SK-N-MC (cell line): ENCODE measurements at places on chromosomes 5 and 9.
A peak's percentile ranks its signal among the peaks of the same experiment; 100 is the strongest.

DNA sequence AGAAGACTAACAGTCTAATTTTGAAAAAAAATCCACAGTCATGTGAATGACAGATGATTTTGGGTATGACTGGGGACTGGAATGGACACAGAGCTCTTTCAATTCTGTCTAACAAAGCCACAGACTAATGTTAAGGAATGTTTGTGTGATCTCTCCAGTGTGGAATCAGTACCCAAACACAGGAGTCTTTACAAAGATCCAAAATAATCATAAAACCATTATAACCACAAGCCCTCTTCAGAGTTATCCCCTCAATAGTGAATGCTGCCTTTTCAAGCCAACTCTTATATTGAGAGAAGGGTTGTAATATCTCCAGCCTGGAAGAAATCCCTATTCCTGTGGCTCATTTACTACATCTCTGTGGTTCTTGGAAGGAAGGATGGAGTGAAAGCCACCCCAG, 552.0 kb upstream of the CLINT1 start:
- no peak for DNase-seq

DNA sequence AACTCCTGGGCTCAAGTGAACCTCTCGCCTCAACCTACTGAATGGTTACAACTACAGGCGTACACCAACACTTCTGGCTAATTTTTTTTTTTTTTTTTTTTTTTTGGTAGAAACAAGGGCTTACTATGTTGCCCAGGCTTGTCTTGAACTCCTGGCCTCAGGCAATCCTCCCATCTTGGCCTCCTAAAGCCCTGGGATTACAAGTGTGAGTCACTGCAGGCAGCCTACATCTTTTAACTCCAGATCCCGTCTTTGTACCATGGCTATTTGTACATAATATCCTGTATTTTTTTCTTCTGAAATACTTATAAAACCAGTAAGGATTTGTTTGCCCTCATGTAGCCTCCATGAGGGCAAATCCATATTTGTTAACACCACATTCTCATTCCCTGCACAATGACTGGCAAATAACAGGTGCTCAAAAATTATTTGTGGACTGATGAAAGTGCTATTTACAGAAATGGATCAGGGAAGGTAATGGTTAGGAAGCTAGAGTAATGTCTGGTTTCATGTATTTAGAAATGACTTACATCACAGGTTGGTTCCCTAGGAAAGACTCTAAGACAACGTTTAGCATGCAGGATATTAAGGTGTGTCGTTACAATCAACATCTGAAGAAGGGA, 51.9 kb upstream of the POU5F2 start:
- DNase-seq = no peak

GRCh38 chr5:112366987-112367386, 52.1 kb downstream of the EPB41L4A start:
- DNase-seq = no peak

DNA sequence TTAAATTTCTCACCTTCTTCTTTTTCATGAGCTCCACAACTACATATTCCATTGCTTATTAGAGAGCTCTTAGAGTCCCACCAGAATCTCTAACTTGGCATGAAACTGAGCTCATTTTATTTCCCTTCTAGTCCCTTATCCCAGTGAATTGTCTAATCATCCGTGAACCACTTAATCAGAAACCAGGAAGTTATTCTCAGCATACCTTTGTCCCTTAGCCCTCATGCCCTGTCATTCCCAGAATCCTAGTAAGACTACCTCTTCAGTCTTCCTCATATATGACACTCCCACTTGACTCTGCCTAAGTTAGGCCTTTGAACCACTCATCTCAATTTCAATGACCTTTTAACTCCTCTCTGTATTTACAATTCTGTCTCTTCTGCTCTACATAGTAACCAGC, 93.0 kb upstream of the PAPPA start:
- peak; percentile 48 for DNase-seq

DNA sequence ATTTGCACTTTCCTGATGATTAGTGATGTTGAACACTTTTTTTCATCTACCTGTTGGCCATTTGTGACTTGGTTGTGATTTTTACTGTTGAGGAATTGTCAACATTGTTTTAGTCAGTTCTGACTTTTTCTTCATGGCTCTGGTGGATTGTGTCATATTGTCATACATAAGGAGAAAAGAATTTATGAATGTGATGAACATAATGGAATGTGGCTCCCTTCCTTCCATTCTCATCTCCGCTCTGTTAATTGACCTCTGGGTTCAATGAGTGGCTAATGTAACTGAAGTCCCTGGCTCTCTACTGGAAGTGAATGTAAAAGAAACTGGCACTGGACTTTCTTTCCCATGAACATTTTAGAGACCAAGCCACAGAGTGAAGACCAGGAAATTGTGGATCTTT, 49.2 kb downstream of the KIAA1958 start:
- no peak for DNase-seq

DNA sequence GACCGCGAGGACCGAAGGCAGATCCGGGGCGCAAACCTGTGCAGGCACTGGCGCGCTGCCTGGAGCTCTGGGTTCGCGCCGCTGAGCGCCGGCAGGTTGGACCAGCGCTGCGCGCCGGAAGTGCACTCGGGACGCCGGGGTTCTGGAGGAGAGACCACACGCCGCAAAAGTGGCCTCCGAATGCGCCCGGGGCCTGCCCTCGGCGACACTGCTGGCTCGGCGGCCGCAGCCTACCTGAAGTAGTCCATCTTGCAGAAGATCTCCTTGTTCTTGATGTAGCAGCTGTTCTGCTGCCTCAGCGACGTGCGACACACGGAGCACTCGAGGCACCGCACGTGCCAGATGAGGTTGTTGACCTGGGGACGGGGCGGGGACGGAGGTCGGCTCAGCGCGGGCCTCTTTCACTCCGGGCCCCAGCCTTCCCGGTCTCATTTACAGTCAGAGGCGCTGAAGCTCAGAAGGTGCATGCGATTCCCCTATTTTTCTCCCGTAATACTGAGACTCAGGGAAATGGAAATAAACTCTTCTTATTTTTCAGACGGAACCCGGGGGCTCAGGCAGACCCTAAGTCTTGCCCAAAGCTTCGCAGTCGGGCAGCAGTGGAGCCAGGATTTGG, 2.5 kb downstream of the LHX6 start:
- no peak for DNase-seq

DNA sequence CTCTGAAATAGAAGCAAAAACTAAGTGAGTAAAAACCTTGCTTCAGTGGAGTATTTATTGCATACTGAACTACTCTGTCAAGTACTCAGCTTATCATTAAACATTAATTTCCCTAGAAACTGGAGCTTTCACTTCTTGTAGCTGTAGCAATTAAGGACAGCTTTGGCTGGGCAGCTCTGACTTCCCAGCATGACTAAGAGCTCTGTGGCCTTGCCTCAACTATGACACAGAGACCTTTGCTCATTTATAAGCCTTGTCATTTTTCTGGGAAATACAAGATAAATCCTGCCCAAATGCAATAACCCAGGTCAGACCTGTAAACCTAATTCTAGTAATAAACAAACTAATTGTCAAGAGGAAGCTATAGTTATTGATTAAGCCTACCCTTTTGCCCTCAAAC, 65.4 kb upstream of the STK32A start:
- no peak for DNase-seq

DNA sequence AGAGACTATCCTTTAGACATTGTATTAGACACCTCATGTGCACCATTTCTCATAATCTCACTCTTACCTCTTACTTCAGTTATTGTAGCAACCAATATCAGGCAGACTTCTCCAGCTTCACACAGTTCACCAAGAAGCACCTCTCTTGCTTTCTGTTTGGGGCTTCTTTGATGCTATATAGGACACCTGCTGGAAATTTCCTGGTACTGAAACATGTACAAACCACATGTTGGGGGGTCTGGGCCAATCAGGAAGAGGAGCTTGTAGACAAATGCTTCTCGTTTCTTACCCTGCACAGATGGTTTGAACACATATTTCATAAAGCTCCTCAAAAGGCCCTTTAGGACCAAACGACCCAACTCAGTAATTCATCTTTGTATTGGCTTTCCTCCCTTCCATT, 212.1 kb downstream of the IZUMO3 start:
- no peak for DNase-seq

- DNase-seq = no peak
Observed at GRCh38 chr5:169389318-169389717, 88.4 kb upstream of the SLIT3 start.

- no peak for DNase-seq
Observed at GRCh38 chr9:77585335-77585786, 62.8 kb downstream of the GNA14 start.

DNA sequence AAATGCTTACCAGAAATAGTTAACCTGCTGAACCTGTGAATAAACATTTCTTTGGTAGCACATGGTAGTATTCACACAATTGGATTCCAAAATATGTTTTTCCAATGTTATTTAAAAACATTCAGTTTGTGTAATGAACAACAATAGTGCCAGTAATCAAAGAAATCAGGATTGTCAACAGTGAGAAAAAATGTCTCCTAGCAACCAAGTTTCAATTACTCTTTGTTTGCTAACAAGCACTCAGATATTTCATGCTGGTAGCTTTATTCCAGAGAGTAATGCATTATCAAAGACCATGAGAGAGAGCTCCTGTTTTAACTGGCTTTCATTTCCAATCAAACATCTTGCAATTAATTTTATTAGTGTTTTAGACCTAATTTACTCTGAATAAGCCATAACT, 768.1 kb upstream of the GRAMD2B start:
- no peak for DNase-seq

GRCh38 chr5:88899096-88899737, 16.2 kb upstream of the MEF2C start:
- DNase-seq = no peak

DNA sequence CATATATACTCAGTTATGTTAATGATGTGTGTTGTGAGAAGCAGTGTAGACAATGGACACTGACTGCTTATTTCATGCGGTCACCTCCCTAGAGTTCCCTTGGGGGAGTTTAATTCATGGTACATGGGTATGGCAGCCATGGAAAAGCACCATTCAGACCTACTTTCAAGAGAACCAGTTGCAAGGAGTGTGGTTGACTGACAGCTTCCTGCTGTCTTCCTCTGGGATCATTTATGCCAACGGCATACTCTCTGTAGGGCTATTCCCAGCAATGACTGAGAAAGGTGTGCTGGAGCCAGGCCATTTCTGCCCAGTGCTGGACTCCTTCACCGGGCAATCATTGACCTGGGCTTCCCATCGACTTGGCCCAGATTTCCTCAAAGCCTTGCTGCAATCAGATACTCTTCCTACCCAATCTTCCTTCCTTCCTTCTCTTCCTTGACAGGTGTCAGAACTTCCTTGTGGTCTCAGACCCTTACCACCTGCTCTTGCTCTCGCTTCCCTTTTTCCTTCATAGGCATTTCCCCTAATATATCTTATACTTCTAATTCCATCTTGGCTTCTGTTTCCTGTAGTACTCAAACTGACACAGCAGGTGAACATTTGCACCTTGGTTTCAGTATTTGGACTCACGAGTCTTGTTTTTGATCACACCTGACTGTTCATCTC, 3.4 kb upstream of the CLINT1 start:
- DNase-seq = no peak

DNA sequence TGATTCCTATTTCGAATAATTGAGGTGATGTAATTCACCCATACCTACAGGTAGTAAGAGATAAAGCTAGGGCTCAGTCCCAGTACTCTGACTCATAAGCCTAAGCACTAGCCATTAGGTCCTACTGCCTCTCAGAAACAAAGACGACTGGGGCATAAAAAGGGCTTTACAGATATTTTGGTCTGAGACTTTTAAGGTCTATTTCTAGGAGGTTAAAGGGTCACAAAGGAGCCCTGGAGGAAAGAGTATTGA, 69.8 kb downstream of the SGCD start:
- no peak for DNase-seq

- DNase-seq = no peak
Observed at GRCh38 chr5:13660072-13660471, 284.4 kb downstream of the DNAH5 start.

DNA sequence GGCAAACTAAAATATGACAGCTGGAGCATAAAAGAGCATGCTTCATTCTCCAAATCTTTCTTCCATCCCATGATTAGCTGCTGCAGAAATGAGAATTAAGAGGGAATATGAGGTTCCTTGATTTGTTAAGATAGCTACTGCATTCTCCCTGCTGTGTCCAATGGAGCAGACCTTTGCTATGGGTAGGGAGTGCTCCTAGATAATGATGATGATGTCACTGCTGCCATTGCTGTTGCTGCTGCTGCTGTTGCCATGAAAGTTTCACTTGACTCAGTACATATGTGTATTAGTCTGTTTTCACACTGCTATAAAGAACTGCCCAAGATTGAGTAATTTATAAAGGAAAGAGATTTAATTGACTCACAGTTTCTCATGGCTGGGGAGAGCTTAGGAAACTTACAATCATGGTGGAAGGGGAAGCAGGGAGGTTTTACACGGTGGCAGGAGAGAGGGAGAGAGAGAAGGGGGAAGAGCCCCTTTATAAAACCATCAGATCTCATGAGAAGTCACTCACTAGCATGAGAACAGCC, 128.9 kb downstream of the INSYN2B start:
- no peak for DNase-seq

DNA sequence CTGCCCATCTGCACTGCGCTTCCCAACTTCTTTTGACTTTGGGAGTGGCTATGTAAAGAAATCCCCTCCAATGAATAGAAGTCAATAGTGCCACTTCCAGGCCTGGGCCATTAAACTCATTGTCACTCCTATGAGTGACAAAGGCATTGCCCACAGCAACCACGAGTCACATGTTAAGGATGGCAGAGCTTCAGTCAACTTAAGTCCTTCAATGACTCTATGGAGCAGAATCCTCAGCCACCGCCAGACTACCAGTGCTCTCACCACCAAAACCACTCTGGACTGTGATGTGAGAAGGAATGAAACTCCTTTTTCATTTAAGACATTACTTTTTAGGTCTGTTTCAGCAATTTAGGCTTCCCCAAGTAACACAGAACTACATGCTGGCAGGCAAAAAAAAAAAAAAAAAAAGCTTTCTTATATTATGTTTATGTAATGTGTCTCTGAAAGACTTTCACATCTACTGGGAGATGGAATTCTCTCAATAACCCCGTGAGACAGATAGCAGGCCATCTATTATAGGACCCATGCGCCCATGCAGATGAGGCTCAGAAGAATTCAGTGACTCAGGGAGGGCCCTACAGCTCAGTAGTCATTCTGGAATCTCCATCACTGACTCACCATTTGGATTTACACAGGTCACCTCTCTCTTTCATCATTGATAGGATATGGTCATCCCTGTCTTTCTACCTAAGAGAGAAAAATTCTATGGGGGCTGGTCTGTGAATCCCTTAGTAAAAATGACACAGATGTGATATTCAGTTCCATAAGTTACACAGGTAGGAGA, 180.5 kb downstream of the CEMIP2 start:
- DNase-seq = no peak
